ENCODE measurements at places on chromosomes 12 and 14.

GRCh38 chr14:75254381-75254822, 24.2 kb upstream of the FOS start:
- no peak for DNase-seq

DNA sequence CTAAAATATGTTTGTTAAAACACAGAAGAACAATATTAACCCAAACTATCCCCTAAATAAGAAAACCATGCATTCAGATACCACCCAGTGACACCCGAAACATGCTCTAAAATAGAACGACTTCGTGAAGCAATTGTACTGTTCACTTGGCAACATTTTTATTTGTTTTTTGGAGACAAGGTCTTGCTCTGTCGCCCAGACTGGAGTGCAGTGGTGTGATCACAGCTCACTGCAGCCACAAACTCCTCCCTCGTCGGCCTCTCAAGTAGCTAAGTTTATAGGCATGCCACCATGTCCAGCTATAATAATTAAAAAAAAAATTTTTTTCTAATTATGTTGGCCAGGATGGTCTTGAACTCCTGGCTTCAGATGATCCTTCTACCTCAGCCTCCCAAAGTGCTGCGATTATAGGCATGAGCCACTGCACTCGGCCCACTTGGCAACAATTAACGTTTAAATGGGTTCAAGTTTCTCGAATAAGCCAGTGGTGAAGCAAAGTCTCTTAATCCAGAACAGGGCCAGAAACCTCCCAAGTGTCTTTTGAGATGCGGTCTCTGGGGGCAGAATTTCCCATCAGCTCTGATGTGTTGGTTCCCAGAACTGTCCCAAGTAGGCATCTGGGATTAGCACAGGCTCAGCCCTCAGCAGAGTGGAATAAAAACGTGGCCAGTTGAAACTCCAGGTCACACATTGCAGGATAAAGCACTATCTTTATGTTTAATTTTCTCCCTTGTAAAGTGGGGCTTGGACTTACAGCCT, 74.5 kb downstream of the TMCC3 start:
- no peak for DNase-seq

DNA sequence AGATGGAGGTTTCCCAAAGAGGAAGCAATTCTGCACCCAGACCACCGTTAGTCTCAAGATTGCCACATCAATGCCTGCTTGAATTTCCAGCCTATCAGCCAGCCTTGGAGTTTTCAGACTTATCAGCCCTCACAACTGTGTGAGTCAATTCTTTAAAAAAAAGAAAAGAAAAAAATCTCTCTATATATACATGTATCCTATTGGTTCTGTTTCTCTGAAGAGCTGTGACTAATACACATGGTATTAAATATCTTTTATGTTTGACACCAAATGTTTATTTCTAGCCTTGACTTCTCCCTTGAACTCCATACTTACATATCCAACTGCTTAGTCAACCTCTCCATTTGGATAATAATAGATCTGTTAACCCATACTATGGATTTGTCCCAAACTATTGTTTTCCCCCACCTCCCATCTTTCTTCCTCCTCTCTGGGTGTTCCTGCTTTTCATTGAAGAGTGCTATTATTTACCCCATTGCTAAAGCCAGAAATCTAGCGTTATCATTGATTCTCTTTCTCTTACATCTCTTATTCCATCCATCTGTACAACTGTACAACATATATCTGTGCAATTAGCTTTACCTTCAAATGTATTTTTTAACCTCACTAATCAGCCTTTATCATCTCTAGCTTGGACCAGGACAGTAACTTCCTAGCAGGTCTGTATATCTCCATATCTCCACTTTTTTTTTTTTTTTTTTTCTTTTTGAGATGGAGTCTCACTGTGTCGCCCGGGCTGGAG, 22.7 kb upstream of the EID3 start:
- DNase-seq, result no peak

- DNase-seq, result no peak
Observed at GRCh38 chr14:54366736-54367735, 29.8 kb upstream of the CDKN3 start.

- no peak for DNase-seq
Observed at GRCh38 chr14:30848449-30849240, 25.7 kb upstream of the COCH start.

- no peak for DNase-seq
Observed at GRCh38 chr14:76937181-76938091, 91.1 kb downstream of the IRF2BPL start.

- DNase-seq, result no peak
Observed at GRCh38 chr14:24176599-24176998, 4.7 kb downstream of the REC8 start.

DNA sequence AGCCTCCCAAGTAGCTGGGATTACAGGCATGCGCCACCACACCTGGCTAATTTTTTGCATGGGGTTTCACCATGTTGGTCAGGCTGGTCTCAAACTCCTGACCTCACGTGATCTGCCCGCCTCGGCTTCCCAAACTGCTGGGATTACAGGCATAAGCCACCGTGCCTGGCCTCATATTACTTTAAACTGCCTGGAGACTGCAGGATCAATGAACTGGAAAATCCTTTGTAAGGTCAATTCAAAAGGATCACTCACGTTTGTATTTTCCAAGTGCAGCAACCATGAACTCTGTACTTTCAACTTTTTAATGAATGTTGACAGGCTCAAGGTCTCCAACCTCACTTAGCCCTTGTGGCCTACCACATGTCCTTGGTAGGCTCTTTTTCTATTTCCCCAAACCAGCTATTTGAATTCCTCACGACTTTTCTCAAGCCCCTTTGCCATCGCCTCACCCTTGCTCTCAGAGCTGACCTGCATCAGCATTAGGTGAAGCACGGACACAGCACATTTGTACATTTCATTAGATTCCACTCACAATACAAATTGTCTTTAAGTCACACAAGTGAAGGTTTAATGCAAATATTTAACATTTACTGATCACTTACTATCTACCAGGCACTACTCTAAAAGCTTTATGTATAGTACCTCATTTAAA, 42.2 kb upstream of the GCH1 start:
- DNase-seq, result no peak

- no peak for DNase-seq
Observed at GRCh38 chr12:65836419-65837197, 12.3 kb downstream of the HMGA2 start.

DNA sequence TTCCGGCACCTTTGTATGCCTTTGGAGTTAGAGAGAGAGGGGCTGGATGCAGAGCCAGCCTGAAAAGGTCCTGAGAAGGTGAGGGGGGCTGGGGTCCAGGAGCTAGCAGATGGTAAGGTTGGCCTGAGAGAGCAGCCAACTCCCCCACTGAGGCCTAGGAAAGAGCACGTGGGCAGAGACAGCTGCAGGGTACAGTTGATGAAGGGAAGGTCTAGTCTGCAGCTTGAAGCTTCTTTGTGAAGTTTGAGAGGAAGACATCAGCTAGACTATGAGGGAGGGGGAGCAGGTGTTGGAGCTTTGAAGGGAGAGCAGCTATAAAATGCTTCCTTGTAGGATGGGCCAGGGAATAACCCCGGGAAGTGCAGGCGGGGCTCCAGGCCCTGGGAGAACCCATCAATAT, 289.3 kb upstream of the AMIGO2 start:
- DNase-seq, result no peak

- DNase-seq, result no peak
Observed at GRCh38 chr12:57135527-57136326, 7.4 kb downstream of the LRP1 start.

DNA sequence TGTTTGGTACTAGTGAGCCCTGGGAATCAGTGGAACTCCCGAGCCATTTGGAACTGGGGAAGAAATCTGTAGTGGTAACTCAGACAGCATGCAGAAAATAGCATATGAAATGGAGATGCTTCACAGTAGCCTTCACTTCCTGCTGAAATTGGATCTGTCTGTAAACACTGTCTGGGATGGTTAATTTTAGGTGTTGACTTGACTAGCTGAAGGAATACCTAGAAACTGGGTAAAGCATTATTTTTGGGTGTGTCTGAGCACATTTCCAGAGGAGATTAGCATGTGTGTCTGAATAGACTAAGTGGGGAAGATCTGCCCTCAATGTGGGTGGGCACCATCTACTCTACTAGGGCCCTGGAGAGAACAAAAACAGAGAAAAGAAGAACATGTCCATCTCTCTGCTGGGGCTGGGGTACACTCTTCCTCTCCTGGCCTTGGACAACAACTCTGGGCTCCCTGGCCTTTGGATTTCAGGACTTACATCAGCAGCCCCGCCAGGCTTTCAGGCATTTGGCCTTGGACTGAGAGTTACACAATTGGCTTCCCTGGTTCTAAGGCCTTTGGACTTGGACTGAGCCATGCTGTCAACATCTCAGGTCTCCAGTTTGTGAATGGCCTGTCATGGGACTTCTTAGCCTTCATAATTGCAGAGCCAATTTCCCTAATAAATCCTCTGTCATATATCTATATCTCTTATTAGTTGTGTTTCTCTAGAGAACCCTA, 14.0 kb upstream of the CRADD start:
- DNase-seq, result no peak

DNA sequence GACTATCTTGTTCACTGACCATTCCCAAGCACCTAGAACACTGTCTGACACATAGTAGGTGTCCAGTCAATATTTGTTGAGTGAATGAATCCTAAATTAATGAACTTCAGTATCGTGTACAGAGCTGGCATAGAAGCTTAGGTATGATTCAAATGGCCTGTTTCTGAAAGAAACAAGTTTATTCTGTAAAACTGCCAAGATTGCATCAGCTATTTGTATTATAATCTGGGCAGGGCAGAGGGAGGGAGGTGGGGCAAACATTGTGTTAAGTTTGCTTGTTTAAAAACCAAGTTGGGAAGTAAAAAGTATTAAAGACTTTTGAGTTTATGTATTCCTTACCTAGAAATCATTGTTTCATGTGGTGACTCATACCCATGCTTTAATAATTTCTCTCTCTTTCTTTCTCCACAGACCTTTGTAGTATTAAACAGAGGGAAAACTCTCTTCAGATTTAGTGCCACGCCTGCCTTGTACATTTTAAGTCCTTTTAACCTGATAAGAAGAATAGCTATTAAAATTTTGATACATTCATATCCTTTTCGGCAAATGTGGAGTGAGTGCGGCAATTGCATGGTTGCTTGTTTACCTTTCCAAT, 92.8 kb downstream of the SCN8A start:
- DNase-seq, result no peak

DNA sequence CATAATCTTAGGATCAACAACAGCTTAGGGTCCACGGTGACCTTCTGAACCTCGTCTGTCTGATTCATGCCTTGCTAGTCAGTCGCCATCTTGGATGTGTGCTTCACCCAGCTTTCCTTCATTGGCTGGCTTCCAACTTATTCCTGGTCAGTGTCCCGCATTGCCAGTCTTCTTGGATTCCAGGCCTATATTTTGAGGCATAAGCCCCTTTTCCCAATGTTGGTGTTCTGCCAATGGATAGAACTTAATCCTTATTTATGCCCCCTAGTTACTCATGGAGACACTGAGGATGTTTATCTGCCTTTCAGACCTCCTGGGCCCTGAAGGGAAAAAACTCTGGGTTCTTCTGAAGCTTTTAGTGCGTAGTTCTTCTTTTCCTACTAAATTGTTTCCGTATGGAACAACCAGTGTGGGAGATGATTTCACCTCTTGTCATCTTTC, 5.8 kb downstream of the JDP2 start:
- DNase-seq, result no peak

- no peak for DNase-seq
Observed at GRCh38 chr12:2637371-2637770, 157.4 kb upstream of the FKBP4 start.

DNA sequence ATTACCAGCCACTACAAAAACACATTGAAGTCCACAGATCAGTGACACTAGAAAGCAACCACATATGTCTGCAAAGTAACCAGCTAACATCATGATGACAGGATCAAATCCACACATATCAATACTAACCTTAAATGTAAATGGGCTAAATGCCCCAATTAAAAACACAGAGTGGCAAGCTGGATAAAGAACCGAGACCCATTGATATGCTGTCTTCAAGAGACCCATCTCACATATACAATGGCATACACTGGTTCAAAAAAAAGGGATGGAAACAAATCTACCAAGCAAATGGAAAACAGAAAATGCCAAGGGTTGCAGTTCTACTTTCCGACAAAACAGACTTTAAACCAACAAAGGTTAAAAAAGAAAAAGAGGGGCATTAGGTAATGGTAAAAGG, 307.7 kb downstream of the GPHN start:
- DNase-seq, result no peak

- no peak for DNase-seq
Observed at GRCh38 chr12:94145191-94145983, 3.0 kb upstream of the PLXNC1 start.

DNA sequence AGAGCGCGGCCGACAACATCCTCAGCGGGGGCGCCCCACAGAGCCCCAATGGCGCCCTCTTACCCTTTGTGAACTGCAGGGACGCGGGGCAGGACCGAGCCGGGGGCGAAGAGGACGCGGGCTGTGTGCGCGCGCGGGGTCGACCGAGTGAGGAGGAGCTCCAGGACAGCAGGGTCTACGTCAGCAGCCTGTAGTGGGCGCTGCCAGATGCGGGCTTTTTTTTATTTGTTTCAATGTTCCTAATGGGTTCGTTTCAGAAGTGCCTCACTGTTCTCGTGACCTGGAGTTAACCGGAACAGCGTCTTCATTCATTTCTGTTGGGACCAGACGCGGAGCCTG, 103.8 kb upstream of the FKBP4 start:
- peak; percentile 68 for DNase-seq

DNA sequence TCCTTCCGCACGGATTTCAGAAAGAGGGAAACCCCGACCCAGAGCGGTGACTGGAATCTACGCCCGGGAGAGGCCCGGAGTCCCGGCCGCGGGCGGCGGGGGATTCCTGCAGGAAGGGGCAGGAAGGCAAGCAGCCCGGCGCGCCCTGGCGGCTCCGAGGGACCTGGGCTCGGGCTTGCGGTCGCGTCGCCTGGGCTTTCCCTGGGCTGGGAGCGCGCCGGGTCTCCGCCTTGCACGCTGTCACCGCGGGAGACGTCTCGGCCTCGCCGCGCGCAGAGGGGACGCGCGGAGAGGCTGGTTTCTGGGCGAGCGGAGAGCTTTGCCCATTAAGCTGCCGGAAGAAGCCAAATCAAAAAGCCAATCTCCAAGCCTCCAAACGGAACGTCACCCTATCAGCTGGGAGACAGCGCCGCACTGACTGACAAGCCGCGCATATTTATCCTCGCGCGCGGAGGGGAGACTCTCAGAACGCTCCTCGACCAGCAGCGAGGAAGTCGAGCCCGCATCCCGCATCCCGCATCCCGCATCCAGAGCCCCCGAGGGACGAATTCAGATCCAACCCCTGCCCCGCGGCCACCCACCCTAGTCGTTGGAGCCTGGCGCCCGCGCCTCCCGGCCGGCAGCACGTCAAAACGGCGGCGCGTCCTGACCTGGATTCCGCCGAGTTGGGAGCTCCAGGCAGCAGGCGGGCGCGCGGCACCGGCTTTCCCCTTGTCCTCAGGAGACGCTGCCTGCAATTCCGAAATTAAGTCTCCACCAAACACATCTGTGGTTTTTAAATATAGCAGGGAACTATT, at the start of gene SLC8A3:
TSS of gene SLC8A3 (minus strand) at position 293 of the 797 bp plus-strand sequence. CDS start 20,529 bp downstream, outside the sequence.
- DNase-seq, result peak; percentile 51
